OCI-LY7 (cell line): ENCODE measurements at places on chromosomes 7 and 10. TPM values are rescaled to one million over a fixed set of nuclear protein-coding genes. Genes with fewer than 3 reads are reported as not detected.

Gene UNC5B
- total RNA-seq = not detected in 2 replicates

Gene MKI67
- 192 and 217 TPM in 2 replicates for total RNA-seq

Gene ITIH5
- total RNA-seq = not detected in 2 replicates

Gene NKX2-3
- total RNA-seq = not detected in 2 replicates

Gene FIGNL1
- total RNA-seq = 41.5 and 48.0 TPM in 2 replicates

Gene NCOA4
- total RNA-seq = 71.1 and 72.4 TPM in 2 replicates

Gene GALNT17
- not detected in 2 replicates for total RNA-seq

Gene CRYGN
- not detected in 2 replicates for total RNA-seq

Gene SFTPA1
- total RNA-seq = not detected in 2 replicates

Gene CDK5
- total RNA-seq = 23.1 and 23.7 TPM in 2 replicates

Gene UNCX
- not detected in 2 replicates for total RNA-seq

DNA sequence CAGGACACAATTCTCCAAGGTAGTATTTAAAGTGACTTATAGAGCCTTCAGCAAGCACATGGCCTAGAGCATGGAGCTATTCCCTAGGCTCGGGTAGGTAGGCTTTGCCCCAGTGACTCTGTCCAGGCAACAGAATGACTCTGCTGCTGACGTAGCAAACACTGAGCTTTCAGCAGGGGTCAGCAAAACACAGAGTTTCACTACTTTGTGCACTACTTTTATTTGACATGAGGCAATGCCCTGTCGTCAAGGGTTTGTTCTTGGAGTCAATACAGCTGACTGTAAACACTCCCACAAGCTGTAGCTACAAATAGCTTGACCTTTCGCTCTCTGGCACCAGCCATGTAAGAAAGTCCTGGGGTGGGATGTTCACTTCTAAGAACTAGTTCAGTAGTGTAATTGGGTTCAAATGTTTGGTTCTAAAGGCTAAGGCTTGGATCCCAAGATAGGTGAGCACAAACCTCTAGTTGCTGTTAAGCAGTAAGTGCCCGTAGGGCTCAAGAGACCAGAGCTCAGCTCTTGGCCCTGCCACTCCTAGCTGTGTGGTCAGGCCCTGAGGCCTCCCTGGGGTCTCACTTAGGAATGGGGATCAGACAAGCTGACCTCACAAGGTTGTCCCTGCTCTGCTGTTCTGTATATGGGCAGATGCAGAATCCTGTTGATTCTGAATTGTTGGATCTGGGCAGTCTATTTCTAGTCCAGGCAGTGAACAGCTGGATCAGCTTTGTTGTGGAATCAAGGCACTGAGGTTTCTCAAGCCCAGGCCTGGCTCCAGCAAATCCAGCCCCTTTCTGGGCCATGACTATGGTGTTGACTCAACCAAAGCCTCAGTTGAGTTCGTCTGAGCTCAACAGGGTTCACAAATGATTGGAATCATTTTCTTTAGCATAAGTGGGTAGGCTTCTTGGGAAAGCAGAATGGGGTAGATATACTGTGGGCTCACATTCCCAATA lies 10.7 kb downstream of the NODAL start:
- no peak for DNase-seq

GRCh38 chr10:132723330-132723970 lies 62.5 kb downstream of the NKX6-2 start:
- no peak for DNase-seq

DNA sequence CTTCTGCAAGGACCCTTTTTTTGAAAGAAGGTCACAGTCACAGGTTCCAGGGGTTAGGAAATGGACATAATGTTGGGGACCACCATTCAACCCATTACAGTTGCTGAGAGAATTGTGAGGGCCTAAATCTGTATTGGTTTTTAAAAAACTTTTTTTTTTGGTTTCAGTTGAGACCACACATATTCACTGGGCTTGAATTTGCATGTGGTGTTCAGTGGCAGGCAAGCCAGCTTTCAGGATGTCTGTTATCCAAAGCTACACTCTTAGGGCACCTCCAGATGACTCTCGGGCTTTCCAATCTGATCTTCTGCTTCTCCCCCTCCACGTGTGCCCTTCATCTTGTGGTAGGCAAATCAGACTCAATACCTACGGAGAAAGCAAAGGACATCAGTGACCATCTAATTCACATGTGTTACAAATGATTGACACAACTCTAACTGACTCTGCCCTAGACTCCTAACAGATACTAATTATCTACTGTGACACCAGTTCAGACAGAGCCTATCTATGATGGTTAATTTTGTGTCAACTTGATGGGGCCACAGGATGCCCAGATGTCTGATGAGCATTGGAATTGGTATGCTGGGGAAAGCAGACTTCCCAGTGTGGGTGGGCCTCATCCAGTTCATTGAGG lies 93.3 kb upstream of the ELMO1 start:
- no peak for DNase-seq

DNA sequence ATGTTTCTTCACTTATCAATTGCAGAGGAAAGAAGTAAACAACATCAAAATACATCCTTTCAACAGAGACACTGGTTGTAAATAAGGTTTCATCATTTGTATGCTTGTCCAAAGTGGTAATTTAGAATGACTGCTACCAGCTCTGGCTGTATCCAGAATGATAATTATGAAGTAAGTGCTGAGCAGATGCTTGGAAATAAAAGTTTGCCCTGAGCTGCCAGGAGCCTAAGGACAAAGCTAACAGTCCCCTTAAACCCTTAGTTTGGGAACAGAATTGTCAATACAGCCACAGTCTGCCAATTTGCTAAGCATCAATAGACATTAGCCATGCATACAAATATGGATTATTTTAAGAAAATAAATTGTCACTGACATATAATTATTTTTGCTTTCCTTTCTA lies 147.0 kb upstream of the SLC13A1 start:
- no peak for DNase-seq

GRCh38 chr10:131430716-131431412 lies 119.3 kb upstream of the TCERG1L start:
- DNase-seq = no peak

DNA sequence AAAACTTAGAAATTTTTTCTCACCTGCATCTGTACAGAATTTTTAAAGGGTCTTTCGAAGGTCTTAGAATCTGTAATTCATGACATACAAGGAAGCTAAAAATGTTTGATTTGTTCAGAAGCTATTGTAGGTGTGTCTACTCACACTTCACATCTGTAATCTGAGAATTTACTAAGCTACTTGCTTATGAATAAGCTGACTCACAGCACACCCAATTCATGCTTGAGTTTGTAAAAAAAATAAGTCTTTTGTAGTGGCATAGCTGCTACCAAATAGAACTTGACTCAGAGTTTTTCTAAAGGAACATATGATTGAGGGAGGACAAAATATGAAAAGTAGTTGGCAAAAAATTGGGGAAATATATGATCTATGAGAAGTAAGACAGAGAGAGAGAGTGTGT lies 12.7 kb upstream of the AGR2 start:
- no peak for DNase-seq

- no peak for DNase-seq
Observed at GRCh38 chr10:117214401-117214800, 17.1 kb downstream of the KCNK18 start.

- DNase-seq = no peak
Observed at GRCh38 chr10:74262856-74263255, 111.8 kb downstream of the ADK start.

- no peak for DNase-seq
Observed at GRCh38 chr10:116716381-116716780, 26.0 kb downstream of the HSPA12A start.

GRCh38 chr7:7584653-7585052 lies 18.0 kb downstream of the MIOS start:
- no peak for DNase-seq

DNA sequence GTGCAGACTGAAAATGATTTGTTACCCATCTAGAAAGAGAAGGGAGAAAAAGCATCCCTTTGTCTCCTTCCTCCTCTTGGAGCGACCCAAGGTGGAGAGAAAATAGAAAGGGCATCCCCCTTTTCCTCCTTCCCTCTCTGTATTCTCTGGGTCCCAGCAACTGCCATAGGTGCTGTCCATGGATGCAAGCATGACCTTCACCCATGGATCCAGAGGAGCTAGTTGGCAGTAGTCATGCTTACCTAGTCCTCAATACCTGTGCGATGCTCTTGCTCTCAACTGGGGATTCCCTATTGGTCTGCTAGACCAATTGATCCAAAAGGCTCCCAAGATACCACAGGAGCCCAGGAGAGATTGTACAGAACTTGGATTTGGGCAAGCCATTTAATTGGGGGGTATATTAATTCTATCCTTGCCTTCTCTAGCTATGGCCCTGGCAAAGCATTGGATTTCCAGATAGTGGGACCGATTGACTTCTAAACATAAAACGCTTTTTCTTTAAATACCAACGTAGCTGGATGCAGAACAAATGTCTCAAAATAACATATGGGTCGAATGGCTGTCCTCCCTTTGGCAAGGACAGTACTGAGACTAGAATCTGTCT lies 547.8 kb upstream of the IGFBP3 start:
- DNase-seq = peak; percentile 60

GRCh38 chr10:111098679-111099437 lies 22.0 kb downstream of the ADRA2A start:
- DNase-seq = peak; percentile 11

DNA sequence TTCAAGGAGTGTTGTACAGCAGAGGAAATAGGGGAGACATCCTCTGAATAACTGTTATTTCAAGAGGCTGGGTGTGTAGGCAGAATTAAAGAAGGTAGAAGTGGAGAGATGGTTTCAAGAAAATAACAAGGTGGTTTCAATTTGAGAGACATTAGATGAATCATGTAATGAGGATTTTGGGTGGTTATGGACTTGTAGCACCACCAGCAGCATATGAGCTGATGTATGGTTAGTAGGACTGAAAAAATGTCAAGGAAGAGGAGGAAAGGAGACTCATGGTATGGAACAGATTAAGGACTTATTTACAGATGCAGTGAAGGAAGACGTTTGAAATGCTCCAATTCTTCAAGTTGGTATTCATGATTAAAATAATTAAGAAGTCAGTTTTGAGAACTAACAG lies 166.2 kb downstream of the EXOC4 start:
- DNase-seq = no peak

GRCh38 chr7:138449580-138449979 lies 10.5 kb upstream of the TRIM24 start:
- peak; percentile 40 for DNase-seq

- no peak for DNase-seq
Observed at GRCh38 chr7:120190109-120190508, 82.9 kb upstream of the KCND2 start.
